ENCODE measurements at places on chromosomes 11 and 22. TPM values are rescaled to one million over a fixed set of nuclear protein-coding genes. Genes with fewer than 3 reads are reported as not detected.
A peak's percentile ranks its signal among the peaks of the same experiment; 100 is the strongest.

OR5B21 gene
- not detected for polyA plus RNA-seq

ARHGAP20 gene
- 4.4 TPM for polyA plus RNA-seq

CNGA4 gene
- 0.38 TPM for polyA plus RNA-seq

CECR2 gene
- polyA plus RNA-seq, result 1.1 TPM

ANO3 gene
- 0.05 TPM for polyA plus RNA-seq

STK33 gene
- 15.1 TPM for polyA plus RNA-seq

MAP6 gene
- polyA plus RNA-seq, result 6.0 TPM

A4GALT gene
- 2.0 TPM for polyA plus RNA-seq

SLC22A6 gene
- polyA plus RNA-seq, result not detected

- DNase-seq, result no peak
Observed at GRCh38 chr11:69883292-69884255, 64.4 kb upstream of the FGF3 start.

DNA sequence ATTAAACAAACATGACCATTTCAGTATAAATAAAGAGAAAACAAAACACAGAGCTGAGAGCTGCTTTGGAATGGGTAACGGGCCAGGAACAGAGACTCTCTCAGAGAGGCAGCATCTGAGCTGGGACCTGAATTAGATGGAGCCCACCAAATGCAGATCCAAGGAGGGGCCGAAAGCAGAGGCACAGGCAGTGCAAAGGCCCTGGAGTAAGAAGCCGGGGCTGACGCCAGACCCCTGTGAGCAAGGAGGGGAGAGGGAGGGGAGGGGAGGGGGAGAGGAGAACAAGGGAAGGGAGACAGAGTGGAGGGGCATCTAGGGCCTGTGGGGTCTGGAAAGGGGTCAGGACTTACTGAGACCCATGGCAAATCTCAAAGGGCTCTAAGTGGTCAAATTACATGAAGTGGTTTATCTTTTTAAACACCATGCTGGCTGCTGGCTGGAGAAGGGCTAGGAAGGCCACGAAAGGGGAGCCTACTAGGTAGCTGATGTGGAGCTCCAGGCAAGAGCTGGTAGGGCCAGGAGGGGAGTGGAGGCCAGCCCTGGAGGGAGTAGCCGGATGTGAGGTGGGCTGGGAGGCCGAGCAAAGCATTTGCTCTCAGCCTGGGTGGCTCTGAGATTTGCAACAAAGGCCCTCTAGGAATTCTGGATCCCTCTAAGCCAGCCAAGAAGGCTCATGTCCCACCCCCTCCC is 3.2 kb downstream of the OSBPL5 start:
- peak; percentile 28 for DNase-seq

GRCh38 chr22:20245577-20246367 is 22.3 kb downstream of the RTN4R start:
- no peak for DNase-seq

GRCh38 chr11:115306689-115307088 is 197.5 kb downstream of the CADM1 start:
- no peak for DNase-seq

DNA sequence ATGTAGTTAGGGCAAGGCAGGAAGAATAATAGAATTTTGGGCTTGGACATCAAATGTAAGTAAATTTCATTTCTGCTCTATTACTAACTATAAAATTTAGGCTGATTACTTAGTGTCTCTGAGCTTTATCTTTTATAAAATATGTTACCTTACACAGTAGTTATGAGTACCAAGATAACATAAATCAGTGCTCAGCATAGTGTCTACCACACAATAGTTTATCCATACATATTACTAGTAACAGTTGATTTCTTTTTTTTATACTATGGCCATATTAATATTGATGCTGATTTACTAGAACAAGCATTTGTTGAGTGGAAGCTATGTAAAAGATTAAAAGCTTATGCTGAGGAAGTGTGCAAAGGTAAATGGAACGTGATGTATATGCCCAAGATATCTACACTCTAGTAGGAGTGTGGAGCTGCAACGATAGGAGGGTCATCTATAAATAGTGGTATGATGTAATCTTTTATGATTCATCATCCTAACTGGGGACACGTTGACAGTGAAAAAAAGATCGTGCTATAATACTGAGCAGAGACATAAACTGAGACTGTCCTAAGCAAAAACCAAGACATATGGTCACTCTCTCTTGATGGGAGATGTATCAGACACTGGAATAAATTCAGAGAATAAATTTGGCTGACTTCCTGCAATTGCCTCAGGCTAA is 8.7 kb upstream of the SLC5A12 start:
- DNase-seq, result no peak

GRCh38 chr22:48864748-48865147 is 962.9 kb downstream of the BRD1 start:
- DNase-seq, result no peak

DNA sequence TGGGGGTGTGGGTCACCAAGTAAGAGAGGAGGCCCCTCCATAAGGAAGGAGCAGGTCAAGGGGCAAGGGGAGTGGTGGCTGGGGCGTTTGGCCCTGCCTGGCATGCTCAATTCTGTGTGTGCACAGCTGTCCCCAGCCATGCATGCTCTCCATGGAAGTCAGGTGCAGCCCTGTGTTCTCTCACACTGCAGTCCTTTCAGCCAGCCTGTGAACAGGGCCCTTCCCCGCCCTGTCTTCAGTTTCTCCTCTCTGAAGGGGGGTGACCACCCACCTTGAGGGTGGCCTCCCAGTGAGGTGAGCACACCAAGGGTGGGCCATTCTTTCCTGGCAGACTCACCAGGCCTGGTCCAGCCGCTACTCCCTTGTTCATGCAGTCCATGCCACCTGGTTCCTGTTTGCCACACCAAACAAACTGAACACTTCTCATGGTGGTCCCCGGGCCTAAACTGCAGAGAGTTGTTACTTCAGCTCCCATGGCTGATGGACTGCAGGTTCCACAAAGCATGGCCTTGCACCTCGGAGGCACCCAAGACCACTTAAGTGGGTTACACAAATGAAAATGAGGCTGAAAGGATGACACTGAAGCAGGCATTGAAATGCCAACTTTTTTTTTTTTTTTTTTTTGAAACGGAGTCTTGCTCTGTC is 1.7 kb upstream of the CHCHD10 start:
- no peak for DNase-seq

DNA sequence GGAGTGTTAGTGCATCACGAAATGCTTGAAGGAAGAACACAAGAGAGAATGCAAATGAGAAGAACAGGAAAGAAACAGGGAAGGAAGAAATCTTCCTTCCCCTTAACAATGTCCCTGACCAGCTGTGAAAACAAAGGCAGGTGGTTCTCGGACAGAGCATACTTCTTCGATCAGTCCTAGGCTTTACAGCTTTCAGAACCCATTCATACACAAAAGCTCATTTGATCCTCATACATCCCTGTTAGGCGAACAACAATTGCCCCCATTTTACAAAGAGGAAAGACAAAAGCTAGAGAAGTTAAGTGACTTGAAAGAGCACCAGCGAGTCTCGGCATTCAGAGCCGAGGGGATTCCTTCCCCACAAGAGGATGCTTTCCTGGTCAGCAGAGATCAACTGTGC is 57.2 kb upstream of the LRRC55 start:
- DNase-seq, result no peak

- no peak for DNase-seq
Observed at GRCh38 chr11:75162954-75163353, 12.0 kb downstream of the SLCO2B1 start.

DNA sequence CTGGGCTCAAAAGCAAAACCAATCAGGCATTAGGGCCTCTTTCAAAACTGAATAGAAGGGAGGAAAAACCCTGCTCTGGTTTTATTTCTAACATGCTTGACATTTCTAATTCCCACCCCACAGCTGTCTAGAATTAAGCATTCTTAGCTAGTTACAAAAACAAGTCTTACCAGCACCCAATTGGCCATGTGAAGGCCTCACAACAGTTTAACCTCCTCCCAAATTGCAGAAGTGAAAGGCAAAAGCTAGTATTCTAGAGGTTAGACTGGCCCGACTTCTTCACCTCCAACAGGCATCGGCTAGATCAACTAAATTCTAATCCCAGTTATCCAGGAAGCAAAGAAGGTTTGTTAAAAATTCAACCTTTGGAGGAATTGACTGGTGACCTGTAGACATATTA is 6.5 kb downstream of the SF1 start:
- DNase-seq, result no peak

DNA sequence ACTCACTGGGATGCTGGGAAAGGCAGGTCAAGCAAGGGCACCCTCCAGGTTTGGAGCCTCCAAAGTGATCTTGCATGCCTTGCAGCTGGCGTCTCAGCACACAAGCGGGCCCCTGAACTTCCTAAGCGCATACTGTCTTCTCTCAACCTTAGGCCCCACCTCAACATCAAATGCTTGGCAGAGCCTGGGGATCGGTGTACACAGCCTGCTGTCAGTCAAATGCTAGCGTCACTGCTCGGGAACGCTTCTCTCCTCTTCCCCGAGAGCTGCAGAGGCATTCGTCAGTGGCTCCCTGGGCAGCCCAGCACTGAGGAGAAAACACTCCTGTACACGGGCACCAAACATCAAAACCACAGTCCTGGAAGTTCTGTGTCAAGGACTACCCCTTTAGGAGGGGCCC is 124.9 kb downstream of the C11orf58 start:
- DNase-seq, result no peak

DNA sequence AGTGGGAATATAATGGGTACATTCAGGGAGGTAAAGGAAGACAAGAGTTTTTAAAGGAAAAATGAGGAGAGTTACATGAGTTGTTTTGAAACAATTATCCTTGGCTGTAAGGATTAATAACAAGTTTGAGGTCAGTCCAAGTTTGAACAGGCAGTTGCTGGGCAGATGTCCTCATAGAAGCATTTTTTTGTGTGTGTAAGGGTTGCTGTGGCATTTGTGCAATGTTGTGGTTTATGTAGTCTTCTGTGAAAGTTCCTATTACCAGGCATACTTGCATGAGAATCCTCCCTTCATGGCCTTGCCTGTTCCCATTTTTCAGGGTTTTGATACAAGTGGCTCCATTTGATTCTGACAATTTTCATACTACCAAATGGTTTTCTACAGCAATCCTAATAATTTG is 400.2 kb downstream of the KCNA4 start:
- no peak for DNase-seq

Measured in ovary (tissue), 10 donors.